ENCODE measurements at places on chromosomes 12 and 14. TPM values are rescaled to one million over a fixed set of nuclear protein-coding genes. Genes with fewer than 3 reads are reported as not detected.
A peak's percentile ranks its signal among the peaks of the same experiment; 100 is the strongest.

The PRKD1 gene
- 21.3 TPM for total RNA-seq

The ACTR6 gene
- 24.2 TPM for total RNA-seq

The YY1 gene
- 69.7 TPM for total RNA-seq

The ALX1 gene
- total RNA-seq, result not detected

The SP1 gene
- total RNA-seq, result 40.3 TPM

GRCh38 chr14:58737511-58737910, 99.7 kb downstream of the DACT1 start:
- H3K4me3 ChIP-seq, result peak overlapping the region; percentile 52
- peaks cover 16% of the 10 kb centered on the region for H3K36me3 ChIP-seq
- H3K27ac ChIP-seq, result peak overlapping the region; percentile 46
- H3K4me1 ChIP-seq, result peaks cover 82% of the 10 kb centered on the region

DNA sequence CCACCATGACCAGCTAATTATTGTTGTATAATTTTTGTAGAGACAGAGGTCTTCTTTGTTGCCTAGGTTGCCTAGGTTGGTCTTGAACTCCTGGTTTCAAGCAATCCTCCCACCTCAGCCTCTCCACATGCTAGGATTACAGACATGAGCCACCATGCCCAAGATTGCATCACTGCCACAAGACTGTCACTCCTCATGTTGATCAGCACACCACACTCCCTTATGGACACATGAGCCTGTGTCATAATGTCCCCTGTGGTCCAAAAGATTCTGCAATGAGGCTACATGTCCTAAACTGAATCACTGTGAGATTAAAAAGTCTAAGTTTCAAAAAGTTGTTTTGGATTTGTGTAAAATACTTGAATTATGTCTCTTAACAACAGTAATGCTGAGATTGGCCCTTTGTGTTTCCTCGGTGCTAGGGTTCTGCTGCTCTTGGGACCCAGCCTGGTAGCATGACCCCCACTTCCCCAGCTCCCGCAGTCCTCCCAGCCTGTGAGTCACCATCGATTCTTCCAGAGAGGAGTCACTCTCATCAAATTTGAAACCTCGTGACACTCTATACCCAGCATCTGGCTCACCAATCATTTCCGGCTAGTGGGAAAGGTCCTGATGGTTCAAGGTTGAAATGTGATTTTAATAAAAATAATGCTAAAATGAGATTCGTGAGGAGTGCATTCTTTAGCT, 890.9 kb downstream of the VRK1 start:
- no peaks in the 10 kb centered on the region for H3K4me1 ChIP-seq
- H3K27me3 ChIP-seq, result no peaks in the 10 kb centered on the region
- no peak for DNase-seq
- H3K36me3 ChIP-seq, result no peaks in the 10 kb centered on the region
- H3K4me3 ChIP-seq, result no peak overlapping the region

GRCh38 chr12:10397296-10397695, 7.5 kb upstream of the KLRK1 start:
- no peaks in the 10 kb centered on the region for H3K27me3 ChIP-seq
- H3K4me3 ChIP-seq, result no peak overlapping the region
- DNase-seq, result no peak
- no peaks in the 10 kb centered on the region for H3K36me3 ChIP-seq

GRCh38 chr14:69299286-69300035, 39.5 kb downstream of the GALNT16 start:
- H3K36me3 ChIP-seq, result no peaks in the 10 kb centered on the region
- peaks cover 39% of the 10 kb centered on the region for H3K27me3 ChIP-seq
- H3K27ac ChIP-seq, result no peak overlapping the region
- no peak overlapping the region for H3K4me3 ChIP-seq
- peaks cover 6% of the 10 kb centered on the region for H3K4me1 ChIP-seq

DNA sequence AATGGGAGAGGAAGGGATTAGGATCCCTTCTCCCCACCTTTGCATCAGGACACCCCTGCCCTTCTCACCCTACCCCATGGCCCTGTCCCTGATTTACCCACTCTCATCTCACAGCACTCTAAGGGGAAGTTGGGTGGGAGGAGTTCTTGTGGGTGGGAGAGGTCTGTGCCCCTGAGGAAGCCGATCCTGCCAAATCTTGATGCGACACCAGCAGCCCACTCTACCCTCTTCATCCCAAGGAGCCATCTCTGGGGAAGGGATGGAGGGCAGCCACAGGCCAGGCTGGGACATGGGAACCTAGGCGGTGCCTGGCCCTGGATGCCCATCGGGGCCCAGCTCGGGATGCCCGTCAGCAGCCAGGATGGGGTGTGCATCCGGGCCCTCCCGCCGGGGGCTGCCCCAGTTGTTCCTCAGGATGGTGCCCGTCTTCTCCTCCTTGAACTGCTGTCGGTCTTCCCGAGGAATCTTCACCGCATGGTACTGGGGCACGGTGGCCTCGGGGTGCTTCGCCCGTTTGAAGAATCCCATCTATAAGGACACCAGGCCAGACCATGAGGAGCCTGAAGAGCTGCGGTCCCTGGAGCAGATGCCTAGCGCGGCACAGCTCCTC, 22.8 kb downstream of the ITGA7 start:
- no peaks in the 10 kb centered on the region for H3K36me3 ChIP-seq
- peaks cover 11% of the 10 kb centered on the region for H3K4me1 ChIP-seq
- H3K4me3 ChIP-seq, result no peak overlapping the region
- no peak for DNase-seq
- no peak overlapping the region for H3K27ac ChIP-seq
- peaks cover 20% of the 10 kb centered on the region for H3K27me3 ChIP-seq

Measured in HFFc6 (cell line).